ENCODE measurements at places on chromosomes 11 and 22. TPM values are rescaled to one million over a fixed set of nuclear protein-coding genes. Genes with fewer than 3 reads are reported as not detected.
A peak's percentile ranks its signal among the peaks of the same experiment; 100 is the strongest.

DNA sequence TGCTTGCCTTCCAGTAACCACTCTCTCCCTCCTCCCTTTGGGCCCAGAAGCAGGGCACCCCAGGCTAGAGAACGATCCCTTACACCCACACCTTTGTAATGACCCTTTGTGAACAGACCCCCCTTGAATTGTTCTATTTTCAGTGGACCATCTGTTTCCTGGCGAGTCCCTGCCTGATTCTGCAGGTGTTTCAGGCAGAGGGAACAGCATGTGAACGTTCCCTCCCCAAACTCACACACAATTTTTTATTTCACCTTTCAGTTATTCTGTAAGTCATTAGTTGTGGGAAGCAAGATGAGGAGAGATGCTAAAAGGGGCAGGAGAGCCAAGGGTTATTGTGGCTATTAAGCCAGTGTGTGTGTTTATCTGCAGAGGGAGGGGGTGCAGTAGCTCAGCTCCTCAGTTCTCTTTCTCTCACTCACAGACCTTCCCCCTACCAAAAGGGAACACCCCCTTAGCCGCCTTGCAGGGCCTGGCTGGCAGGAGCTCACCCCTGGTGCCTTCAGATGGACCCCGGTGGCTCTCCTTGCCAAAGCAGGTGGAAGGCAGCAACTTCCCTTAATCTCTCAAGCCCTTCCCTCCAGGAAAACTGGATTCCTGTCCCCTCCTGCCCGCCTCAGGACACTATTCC is 64.8 kb upstream of the SPON1 start:
- no peaks in the 10 kb centered on the region for H3K4me1 ChIP-seq
- H3K27me3 ChIP-seq, result no peaks in the 10 kb centered on the region
- DNase-seq, result no peak

- H3K27me3 ChIP-seq, result no peaks in the 10 kb centered on the region
- H3K36me3 ChIP-seq, result peaks cover 23% of the 10 kb centered on the region
These were observed 6.6 kb downstream of the CBX6 start for GRCh38 chr22:38865201-38866023.

GRCh38 chr11:27201454-27202302 is 161.1 kb downstream of the BBOX1 start:
- DNase-seq, result peak; percentile 54
- H3K27me3 ChIP-seq, result no peaks in the 10 kb centered on the region
- peaks cover 24% of the 10 kb centered on the region for H3K4me1 ChIP-seq
- no peaks in the 10 kb centered on the region for H3K36me3 ChIP-seq
- no peak overlapping the region for H3K27ac ChIP-seq

- H3K4me3 ChIP-seq, result no peak overlapping the region
- no peaks in the 10 kb centered on the region for H3K36me3 ChIP-seq
- H3K4me1 ChIP-seq, result no peaks in the 10 kb centered on the region
- H3K27ac ChIP-seq, result no peak overlapping the region
These were observed 59.6 kb upstream of the SHANK2 start for GRCh38 chr11:71311928-71312510.

- H3K4me1 ChIP-seq, result peaks cover 10% of the 10 kb centered on the region
- H3K27ac ChIP-seq, result peak overlapping the region; percentile 77
- peak; percentile 94 for DNase-seq
- H3K4me3 ChIP-seq, result peak overlapping the region; percentile 12
- no peaks in the 10 kb centered on the region for H3K36me3 ChIP-seq
These were observed 88.9 kb downstream of the KCNQ1 start for GRCh38 chr11:2533587-2534133.

- no peaks in the 10 kb centered on the region for H3K36me3 ChIP-seq
- H3K27ac ChIP-seq, result no peak overlapping the region
- H3K4me3 ChIP-seq, result no peak overlapping the region
- H3K27me3 ChIP-seq, result no peaks in the 10 kb centered on the region
- peaks cover 13% of the 10 kb centered on the region for H3K4me1 ChIP-seq
These were observed 12.9 kb downstream of the OLFML1 start for GRCh38 chr11:7498193-7498592.

DNA sequence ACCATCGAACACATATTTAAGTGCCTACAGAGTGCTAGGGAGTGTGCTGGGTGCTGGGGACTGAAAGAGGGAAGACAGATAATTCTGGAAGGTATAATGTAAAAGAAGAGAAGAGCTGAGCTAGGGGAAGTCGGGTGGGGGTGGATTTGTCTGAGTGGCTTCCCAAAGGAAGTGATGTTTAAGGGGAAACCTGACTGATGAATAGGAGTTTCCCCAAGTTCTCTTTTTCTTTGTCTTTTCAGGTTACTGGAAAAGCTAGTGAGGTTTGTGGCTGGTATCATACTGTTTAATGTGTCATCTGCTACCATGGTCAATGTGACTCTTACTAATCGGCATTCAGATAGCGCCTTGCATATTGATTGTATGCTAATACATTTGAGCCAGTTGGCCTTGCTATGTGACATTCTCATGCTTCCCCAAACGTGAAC is 151.6 kb upstream of the MTMR2 start:
- no peaks in the 10 kb centered on the region for H3K4me1 ChIP-seq
- H3K27me3 ChIP-seq, result no peaks in the 10 kb centered on the region
- no peak overlapping the region for H3K4me3 ChIP-seq
- no peaks in the 10 kb centered on the region for H3K36me3 ChIP-seq
- H3K27ac ChIP-seq, result no peak overlapping the region

GRCh38 chr22:37218771-37219411 is 6.6 kb upstream of the SSTR3 start:
- H3K27ac ChIP-seq, result no peak overlapping the region
- no peaks in the 10 kb centered on the region for H3K27me3 ChIP-seq
- no peak overlapping the region for H3K4me3 ChIP-seq
- DNase-seq, result no peak
- H3K4me1 ChIP-seq, result no peaks in the 10 kb centered on the region

DNA sequence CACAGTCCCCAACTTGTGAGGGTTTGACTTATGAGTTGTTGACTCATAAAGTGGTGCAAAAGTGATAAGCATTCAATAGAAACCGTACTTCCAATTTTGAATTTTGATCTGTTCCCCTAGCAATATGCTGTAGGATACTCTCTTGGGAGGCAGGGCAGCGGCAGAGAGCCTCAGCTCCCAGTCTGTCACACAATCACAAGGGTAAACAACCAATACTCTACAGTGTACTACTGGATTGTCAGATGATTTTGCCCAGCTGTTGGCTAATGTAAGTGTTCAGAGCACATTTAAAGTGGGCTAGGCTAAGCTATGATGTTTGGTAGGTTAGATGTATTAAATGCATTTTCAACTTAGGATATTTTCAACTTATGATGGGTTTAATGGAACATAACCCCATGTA is 13.7 kb upstream of the NXPE2 start:
- no peaks in the 10 kb centered on the region for H3K27me3 ChIP-seq
- H3K4me3 ChIP-seq, result no peak overlapping the region
- no peaks in the 10 kb centered on the region for H3K4me1 ChIP-seq
- no peak for DNase-seq
- no peak overlapping the region for H3K27ac ChIP-seq

DNA sequence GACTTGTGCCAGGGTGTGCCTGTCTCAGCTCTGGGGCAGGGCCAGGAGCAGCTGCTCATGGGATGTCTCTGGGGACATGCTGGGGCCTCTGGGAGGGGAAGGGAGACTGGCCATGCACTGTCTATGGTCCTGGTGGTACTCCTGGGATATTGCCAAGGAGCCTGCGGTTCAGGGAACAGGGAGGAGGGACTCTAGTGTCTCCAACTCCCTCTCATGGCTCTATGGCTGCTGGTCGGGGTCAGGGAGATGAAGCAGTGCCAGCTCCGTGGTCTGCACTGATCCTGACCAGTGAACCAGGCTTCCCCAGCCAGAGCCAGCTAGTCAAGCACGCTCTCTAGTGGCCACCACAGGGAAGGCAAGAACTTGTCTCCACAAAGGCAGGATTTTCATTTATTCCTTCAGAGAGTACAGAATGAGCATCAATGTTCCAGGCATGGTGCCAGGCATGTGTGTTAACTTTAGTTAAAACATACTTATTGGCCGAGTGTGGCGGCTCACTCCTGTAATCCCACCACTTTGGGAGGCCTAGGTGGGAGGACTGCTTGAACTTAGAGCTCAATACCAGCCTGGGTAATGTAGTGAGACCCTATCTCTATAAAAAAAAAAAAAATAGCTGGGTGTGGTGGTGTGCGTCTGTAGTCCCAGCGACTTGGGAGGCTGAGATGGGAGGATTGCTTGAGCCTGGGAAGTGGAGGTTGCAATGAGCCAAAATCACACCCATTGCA is 2.5 kb upstream of the BEST1 start:
- no peaks in the 10 kb centered on the region for H3K4me1 ChIP-seq
- H3K36me3 ChIP-seq, result no peaks in the 10 kb centered on the region
- no peak overlapping the region for H3K4me3 ChIP-seq
- peak; percentile 96 for DNase-seq
- no peak overlapping the region for H3K27ac ChIP-seq

GRCh38 chr11:76226626-76227025 is 20.3 kb upstream of the WNT11 start:
- no peak overlapping the region for H3K27ac ChIP-seq
- DNase-seq, result no peak
- H3K4me3 ChIP-seq, result no peak overlapping the region

- H3K27ac ChIP-seq, result no peak overlapping the region
- H3K36me3 ChIP-seq, result no peaks in the 10 kb centered on the region
- no peak for DNase-seq
These were observed 20.3 kb downstream of the MB start for GRCh38 chr22:35596821-35597220.

GRCh38 chr11:8194956-8195355 is 26.1 kb upstream of the RIC3 start:
- no peak overlapping the region for H3K27ac ChIP-seq
- no peak for DNase-seq
- H3K27me3 ChIP-seq, result peaks cover 32% of the 10 kb centered on the region
- no peaks in the 10 kb centered on the region for H3K4me1 ChIP-seq

DNA sequence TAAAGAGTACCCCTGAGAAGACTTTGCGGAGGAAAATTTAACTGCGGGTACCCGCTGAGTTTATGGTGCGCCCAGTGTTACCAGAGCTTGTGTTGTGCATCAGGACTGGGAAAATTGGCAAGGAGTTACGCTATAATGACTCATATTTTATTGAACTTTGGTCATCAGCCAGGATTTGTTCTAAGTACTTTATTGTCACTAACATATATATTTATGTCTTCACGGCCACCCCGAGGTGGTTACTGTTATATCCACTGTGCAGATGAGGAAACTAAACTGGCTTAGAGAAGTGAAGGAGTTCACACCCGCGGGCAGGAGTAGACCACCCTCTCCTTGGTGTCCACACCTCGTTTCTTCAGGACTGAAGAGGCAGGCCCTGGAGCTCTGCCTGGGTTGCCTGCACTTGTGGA is 667 bp downstream of the ACCS start:
- peak; percentile 44 for DNase-seq
- H3K36me3 ChIP-seq, result no peaks in the 10 kb centered on the region
- no peaks in the 10 kb centered on the region for H3K27me3 ChIP-seq
- no peaks in the 10 kb centered on the region for H3K4me1 ChIP-seq
- H3K27ac ChIP-seq, result no peak overlapping the region
- H3K4me3 ChIP-seq, result peak overlapping the region; percentile 76

DNA sequence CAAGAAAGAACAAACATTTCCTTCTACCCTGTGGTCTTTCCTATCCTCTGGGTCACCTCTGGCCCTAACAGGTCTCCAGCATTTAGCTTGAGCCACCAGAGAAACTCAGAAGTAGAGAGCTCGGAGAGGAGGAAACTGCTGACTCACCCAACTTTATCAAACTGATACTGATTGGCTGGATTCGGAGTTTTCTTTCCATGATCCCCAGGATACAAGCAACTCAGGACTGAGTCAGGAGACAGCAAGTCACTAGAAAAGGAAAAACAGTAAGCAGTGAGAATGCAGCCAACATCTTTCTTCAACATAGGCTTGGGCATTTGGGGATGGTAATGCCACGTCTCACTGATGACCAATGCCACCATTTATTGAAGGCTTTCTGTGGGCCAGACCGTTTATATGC is 32.7 kb downstream of the THOC5 start:
- no peaks in the 10 kb centered on the region for H3K27me3 ChIP-seq
- H3K4me3 ChIP-seq, result no peak overlapping the region
- DNase-seq, result no peak
- H3K4me1 ChIP-seq, result no peaks in the 10 kb centered on the region
- peaks cover 89% of the 10 kb centered on the region for H3K36me3 ChIP-seq
- H3K27ac ChIP-seq, result no peak overlapping the region

GRCh38 chr22:40679249-40679963 is at the start of gene MCHR1:
TSS of gene MCHR1 (plus strand) at chr22:40679484. CDS start at chr22:40679653, 169 bp downstream.
- DNase-seq, result peak; percentile 68
- H3K4me1 ChIP-seq, result peaks cover 19% of the 10 kb centered on the region
- no peaks in the 10 kb centered on the region for H3K36me3 ChIP-seq
- no peak within 1 kb of the TSS for H3K27ac ChIP-seq
- peak within 1 kb of the TSS; percentile 34 for H3K4me3 ChIP-seq

DNA sequence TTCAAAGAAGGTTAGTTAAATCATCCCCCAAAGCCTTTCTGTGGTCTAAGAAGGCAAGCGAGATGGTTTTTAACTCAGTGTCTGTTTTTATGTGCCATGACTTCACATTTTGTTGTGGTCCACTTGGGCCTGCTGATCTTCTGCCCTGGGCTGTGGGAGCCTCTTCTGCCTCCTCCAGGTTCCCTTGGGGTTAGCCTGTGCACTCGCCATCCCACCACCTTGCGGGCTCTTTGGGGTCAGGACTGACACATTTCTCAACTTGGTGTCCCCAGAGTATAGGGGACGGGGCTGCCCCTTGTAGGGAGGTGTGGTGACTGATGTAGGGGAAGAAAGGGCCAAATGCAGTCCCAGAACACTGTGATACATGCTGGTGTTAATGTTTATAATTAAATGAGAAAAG is 207.0 kb downstream of the TBC1D22A start:
- peaks cover 18% of the 10 kb centered on the region for H3K4me1 ChIP-seq
- no peak overlapping the region for H3K4me3 ChIP-seq
- no peak for DNase-seq
- peaks cover 6% of the 10 kb centered on the region for H3K36me3 ChIP-seq
- H3K27ac ChIP-seq, result no peak overlapping the region

DNA sequence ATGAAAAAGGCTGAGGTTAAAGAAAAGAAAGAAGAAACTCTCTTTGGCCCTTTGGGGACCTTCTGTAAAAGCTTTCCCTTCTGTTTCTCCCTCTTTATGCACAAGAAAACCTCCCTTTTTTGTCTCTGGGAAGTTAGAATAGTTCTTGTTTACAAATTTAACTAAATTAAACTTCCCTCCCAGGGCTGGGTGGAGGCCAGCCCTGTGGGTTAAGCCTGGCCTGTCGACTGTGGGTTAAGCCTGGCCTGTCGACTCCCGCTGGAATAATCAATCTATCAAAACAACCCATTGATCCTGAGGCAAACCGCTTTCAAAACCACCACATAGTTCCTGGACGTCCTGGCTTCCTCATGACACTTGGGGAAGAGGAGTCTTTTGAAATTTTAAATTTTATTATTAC is 1.2 kb upstream of the DRG1 start:
- H3K4me3 ChIP-seq, result no peak overlapping the region
- H3K4me1 ChIP-seq, result no peaks in the 10 kb centered on the region
- H3K27ac ChIP-seq, result no peak overlapping the region
- no peaks in the 10 kb centered on the region for H3K27me3 ChIP-seq

The OR4D11 gene
- total RNA-seq, result not detected

The NUDT22 gene
- total RNA-seq, result 72.1 TPM

The DEAF1 gene
- total RNA-seq, result 51.9 TPM

The POU2AF2 gene
- not detected for total RNA-seq

The HINFP gene
- total RNA-seq, result 50.7 TPM

The P2RY2 gene
- total RNA-seq, result 0.60 TPM

The OR8H3 gene
- total RNA-seq, result not detected

The PIWIL4 gene
- total RNA-seq, result 0.80 TPM

The GPR83 gene
- 0.35 TPM for total RNA-seq

The BIRC3 gene
- 0.09 TPM for total RNA-seq

The ANO3 gene
- total RNA-seq, result not detected

The OPCML gene
- total RNA-seq, result 0.97 TPM
